Chondrocyte (in vitro differentiated cells): ENCODE measurements at places on chromosomes 4 and X.

DNA sequence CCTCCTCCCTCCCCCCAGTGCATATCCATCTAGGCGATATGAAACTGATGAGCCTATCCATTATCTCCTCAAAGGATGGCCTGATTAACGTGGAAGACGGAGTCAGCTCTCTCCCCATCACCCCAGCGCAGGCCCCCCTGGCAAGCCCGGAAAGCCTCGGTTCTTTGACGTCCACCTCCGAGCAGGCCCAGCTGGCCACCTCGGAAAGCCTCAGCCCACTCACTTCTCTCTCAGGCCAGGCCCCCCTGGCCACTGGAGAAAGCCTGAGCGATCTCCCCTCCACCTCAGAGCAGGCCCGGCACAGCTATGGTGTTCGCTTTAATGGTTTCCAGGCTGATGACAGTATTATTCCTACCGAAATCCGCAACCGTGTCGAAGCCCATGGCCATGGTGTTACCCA lies 14.8 kb downstream of the GABRQ start:
- H3K36me3 ChIP-seq, result no peaks in the 10 kb centered on the region
- H3K4me1 ChIP-seq, result no peaks in the 10 kb centered on the region
- H3K27me3 ChIP-seq, result no peaks in the 10 kb centered on the region

GRCh38 chr4:38092701-38093100 lies 132.5 kb downstream of the PTTG2 start:
- no peaks in the 10 kb centered on the region for H3K27me3 ChIP-seq
- H3K36me3 ChIP-seq, result peaks cover 9% of the 10 kb centered on the region
- H3K4me3 ChIP-seq, result no peak overlapping the region
- no peak for DNase-seq
- peaks cover 9% of the 10 kb centered on the region for H3K4me1 ChIP-seq

DNA sequence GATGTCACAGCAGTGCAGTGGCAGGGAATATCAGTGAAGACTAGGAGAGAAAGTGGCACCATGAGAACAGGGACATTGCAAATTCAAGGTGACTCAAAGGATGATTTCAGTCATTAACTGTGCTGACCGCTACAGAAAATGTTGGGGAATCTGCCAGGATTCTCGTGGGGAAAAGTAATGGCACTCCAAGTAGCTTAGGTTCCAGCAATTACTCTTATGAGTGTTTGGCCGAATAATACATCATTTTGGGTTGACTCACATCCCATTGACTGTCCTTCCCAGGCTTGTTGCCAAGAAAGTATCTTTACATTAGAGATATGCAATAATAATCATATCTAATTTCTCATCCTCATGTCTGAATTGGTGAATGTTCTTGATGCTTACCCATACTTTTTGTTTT lies 1411.1 kb upstream of the PCDH7 start:
- H3K27ac ChIP-seq, result no peak overlapping the region
- no peak overlapping the region for H3K4me3 ChIP-seq
- peaks cover 20% of the 10 kb centered on the region for H3K4me1 ChIP-seq
- H3K27me3 ChIP-seq, result no peaks in the 10 kb centered on the region

DNA sequence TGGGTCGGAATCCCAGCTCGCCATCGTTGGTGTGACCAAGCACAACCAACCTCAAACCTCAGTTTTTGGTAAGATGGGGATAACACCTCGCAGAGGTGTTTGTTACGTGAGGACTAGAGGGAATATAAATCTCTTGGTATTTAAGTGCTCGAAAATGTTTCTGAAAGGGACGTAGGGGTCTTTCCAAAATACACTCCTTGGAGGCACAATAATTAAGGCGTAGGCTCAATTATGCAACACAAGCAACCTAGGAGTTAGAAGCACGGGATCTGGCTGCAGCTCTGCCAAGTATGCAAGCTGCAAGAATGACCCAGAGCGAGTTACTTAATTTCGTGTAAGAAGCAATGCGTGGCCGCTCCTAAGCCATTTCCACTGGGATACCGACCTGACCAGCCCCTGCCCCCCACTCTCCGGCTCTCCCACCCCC lies 552 bp downstream of the ADH5 start:
- DNase-seq, result no peak
- H3K27ac ChIP-seq, result peak overlapping the region; percentile 99
- H3K36me3 ChIP-seq, result peaks cover 10% of the 10 kb centered on the region
- no peaks in the 10 kb centered on the region for H3K27me3 ChIP-seq
- H3K4me1 ChIP-seq, result peaks cover 61% of the 10 kb centered on the region
- peak overlapping the region; percentile 86 for H3K4me3 ChIP-seq

DNA sequence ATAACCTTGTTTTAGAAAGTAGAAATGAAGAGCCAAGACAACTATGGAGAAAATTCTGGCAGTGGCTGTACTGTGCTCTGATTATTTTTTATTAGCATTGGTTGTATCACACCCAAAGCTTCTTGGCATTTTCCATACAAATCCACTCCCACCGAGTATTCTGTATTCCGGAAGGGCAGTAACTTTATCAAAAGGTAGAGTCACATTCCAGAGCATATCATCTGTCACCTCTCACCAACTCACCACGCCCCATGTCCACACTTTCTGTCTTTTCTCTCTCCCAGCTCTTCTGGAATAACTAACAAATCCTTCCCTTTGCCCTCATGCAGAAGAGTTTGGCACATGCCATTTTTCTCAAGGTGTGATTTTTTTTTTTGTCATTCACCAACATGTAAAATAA lies 52.7 kb downstream of the CORIN start:
- H3K27me3 ChIP-seq, result peaks cover 21% of the 10 kb centered on the region
- DNase-seq, result no peak
- no peaks in the 10 kb centered on the region for H3K36me3 ChIP-seq

- H3K4me1 ChIP-seq, result peaks cover 44% of the 10 kb centered on the region
- peak overlapping the region; percentile 51 for H3K27ac ChIP-seq
- H3K27me3 ChIP-seq, result no peaks in the 10 kb centered on the region
- H3K4me3 ChIP-seq, result no peak overlapping the region
- peaks cover 9% of the 10 kb centered on the region for H3K36me3 ChIP-seq
These were observed 30.3 kb downstream of the NFKB1 start for GRCh38 chr4:102531462-102531861.

- no peaks in the 10 kb centered on the region for H3K27me3 ChIP-seq
- DNase-seq, result no peak
- peaks cover 17% of the 10 kb centered on the region for H3K4me1 ChIP-seq
- peaks cover 3% of the 10 kb centered on the region for H3K36me3 ChIP-seq
- H3K27ac ChIP-seq, result peak overlapping the region; percentile 33
These were observed 139.2 kb upstream of the ANK2 start for GRCh38 chr4:112910109-112910736.

GRCh38 chr4:187993827-187994226 lies 1.7 kb upstream of the ZFP42 start:
- H3K4me3 ChIP-seq, result no peak overlapping the region
- H3K36me3 ChIP-seq, result peaks cover 4% of the 10 kb centered on the region
- no peak overlapping the region for H3K27ac ChIP-seq
- DNase-seq, result no peak
- no peaks in the 10 kb centered on the region for H3K27me3 ChIP-seq

GRCh38 chr4:185054886-185055285 lies 36.6 kb downstream of the HELT start:
- peaks cover 3% of the 10 kb centered on the region for H3K36me3 ChIP-seq
- peaks cover 16% of the 10 kb centered on the region for H3K4me1 ChIP-seq
- peaks cover 34% of the 10 kb centered on the region for H3K27me3 ChIP-seq
- no peak overlapping the region for H3K27ac ChIP-seq
- no peak for DNase-seq

DNA sequence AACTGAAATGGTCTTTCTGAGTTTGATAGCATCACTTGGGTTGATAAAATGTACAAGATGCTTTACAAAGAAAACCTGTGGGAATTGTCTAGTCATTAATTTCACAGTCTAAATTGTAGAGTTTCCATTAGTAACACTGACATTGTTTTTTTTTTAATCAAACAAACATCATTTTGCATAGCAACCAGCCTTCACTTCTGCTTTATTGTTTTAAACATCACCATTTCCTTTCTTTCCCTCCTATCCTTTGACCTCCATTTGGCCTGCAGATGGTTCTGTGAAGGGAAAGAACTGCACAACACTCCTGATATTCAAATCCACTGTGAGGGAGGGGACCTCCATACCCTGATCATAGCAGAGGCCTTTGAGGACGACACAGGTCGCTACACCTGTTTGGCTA lies 171.1 kb downstream of the PALLD start:
- DNase-seq, result no peak
- peaks cover 12% of the 10 kb centered on the region for H3K36me3 ChIP-seq
- H3K27me3 ChIP-seq, result no peaks in the 10 kb centered on the region
- H3K4me3 ChIP-seq, result no peak overlapping the region
- H3K4me1 ChIP-seq, result peaks cover 72% of the 10 kb centered on the region

GRCh38 chrX:154308108-154308946 lies 12.7 kb downstream of the TKTL1 start:
- H3K27ac ChIP-seq, result no peak overlapping the region
- H3K27me3 ChIP-seq, result peaks cover 2% of the 10 kb centered on the region
- peak; percentile 37 for DNase-seq
- H3K4me1 ChIP-seq, result no peaks in the 10 kb centered on the region
- H3K36me3 ChIP-seq, result peaks cover 2% of the 10 kb centered on the region
- H3K4me3 ChIP-seq, result no peak overlapping the region

DNA sequence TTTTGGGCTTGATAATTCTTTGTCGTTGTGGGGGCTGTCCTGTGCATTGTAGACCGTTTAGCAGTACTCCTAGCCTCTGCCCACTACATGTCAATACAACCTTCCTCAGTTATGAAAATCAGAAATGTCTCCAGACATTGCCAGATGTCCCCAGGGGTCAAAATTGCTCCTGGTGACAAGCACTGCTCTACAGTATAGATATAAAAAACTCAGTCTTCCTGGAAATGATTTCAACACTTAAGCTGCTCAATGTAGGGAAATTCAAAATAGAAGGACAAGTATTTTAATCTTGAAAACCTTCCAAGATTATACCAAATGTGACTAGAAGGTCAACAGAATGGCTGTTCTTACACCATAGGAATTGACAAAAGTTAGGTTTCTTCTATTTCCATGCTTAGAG lies 288.7 kb upstream of the MAGEB2 start:
- H3K27me3 ChIP-seq, result peaks cover 3% of the 10 kb centered on the region
- no peak overlapping the region for H3K4me3 ChIP-seq
- no peak overlapping the region for H3K27ac ChIP-seq
- no peaks in the 10 kb centered on the region for H3K4me1 ChIP-seq

DNA sequence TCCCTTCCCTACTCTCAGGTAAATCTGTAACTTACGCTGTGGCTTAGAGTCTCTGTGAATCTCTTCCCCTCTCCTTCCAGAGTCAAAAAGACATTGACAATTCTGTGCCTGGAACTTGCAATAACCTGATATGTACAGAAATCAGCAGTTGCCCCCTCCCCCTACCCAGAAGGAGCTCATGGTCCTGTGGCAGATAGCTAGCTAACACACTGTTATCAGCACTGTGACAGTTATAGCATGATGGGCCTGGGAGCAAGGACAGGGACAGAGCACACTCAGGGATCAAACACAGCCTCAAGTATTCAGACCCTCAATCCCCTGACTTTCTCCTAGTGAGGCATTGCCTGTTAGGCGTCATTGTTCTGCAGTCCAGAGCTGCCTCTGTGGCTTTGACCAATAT lies 18.7 kb upstream of the MAGEA10 start:
- no peaks in the 10 kb centered on the region for H3K4me1 ChIP-seq
- no peak overlapping the region for H3K27ac ChIP-seq
- DNase-seq, result no peak
- H3K27me3 ChIP-seq, result no peaks in the 10 kb centered on the region
- no peak overlapping the region for H3K4me3 ChIP-seq
- H3K36me3 ChIP-seq, result no peaks in the 10 kb centered on the region

- no peak for DNase-seq
- H3K27ac ChIP-seq, result no peak within 1 kb of the TSS
- peaks cover 91% of the 10 kb centered on the region for H3K27me3 ChIP-seq
- no peaks in the 10 kb centered on the region for H3K36me3 ChIP-seq
- peak within 1 kb of the TSS; percentile 57 for H3K4me3 ChIP-seq
- H3K4me1 ChIP-seq, result peaks cover 26% of the 10 kb centered on the region
These were observed at the start of gene PRDM8 for GRCh38 chr4:80196922-80197573. Gene PRDM8 (plus strand): TSS chr4:80197503. CDS start chr4:80200081, 2,578 bp downstream.

- H3K27ac ChIP-seq, result no peak overlapping the region
- no peak for DNase-seq
- no peaks in the 10 kb centered on the region for H3K4me1 ChIP-seq
- H3K36me3 ChIP-seq, result no peaks in the 10 kb centered on the region
These were observed 142.8 kb upstream of the PPP1R2C start for GRCh38 chrX:42920752-42921151.

DNA sequence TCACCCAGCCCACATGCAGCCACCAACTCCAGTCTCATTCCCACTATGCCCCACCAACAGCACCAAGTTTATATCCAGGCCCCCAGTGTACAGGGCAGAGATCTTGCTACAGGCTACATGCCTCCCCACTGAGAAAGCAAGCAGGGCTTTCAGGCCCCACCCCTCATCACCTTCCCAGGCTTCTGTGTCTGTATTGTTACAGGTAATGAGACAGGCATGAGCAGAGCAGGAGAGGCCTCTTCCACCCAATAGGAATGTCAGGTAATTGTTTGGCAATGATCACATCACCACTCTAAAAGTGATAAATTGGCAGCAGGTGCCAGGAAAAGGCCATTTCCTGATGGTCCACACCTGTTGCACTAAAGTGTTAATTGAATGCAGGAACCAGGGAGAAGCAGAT lies 102.5 kb downstream of the ZNF518B start:
- no peaks in the 10 kb centered on the region for H3K36me3 ChIP-seq
- H3K27ac ChIP-seq, result no peak overlapping the region
- no peak overlapping the region for H3K4me3 ChIP-seq

GRCh38 chr4:15587649-15588048 lies 67.5 kb downstream of the FBXL5 start:
- no peak for DNase-seq
- H3K27ac ChIP-seq, result no peak overlapping the region
- H3K27me3 ChIP-seq, result no peaks in the 10 kb centered on the region

DNA sequence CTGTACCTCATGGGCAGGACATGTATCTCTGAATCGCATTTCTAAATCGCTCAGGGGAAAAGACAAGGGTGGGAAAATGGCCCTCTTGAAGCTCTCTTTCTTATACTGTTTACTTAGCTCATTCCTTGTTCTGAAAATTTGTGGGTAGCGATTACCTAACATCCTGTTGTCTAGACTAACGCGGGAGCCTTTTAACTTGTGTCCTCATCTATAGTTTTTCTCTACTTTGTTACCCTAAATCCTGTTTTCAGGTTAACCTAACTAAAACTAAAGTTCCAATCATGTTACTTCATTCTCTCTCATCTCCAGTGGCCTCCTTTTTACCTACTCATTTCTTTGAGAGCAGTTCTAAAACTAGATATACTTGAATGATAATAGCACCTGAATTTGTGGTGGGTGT lies 45.0 kb downstream of the SNX25 start:
- no peaks in the 10 kb centered on the region for H3K27me3 ChIP-seq
- DNase-seq, result no peak
- H3K27ac ChIP-seq, result peak overlapping the region; percentile 88
- H3K4me1 ChIP-seq, result peaks cover 83% of the 10 kb centered on the region
- peaks cover 10% of the 10 kb centered on the region for H3K36me3 ChIP-seq

GRCh38 chr4:126890994-126891393 lies 741.8 kb upstream of the INTU start:
- H3K36me3 ChIP-seq, result peaks cover 2% of the 10 kb centered on the region
- no peak overlapping the region for H3K27ac ChIP-seq
- H3K4me3 ChIP-seq, result no peak overlapping the region

- DNase-seq, result no peak
- no peaks in the 10 kb centered on the region for H3K27me3 ChIP-seq
- H3K36me3 ChIP-seq, result peaks cover 21% of the 10 kb centered on the region
These were observed 22.1 kb downstream of the CD99 start for GRCh38 chrX:2712890-2713840.
